CMK (cell line): ENCODE measurements at places on chromosomes 2 and 18.

- DNase-seq, result no peak
Measured at GRCh38 chr2:14127765-14128164, 504.8 kb upstream of the LRATD1 start.

DNA sequence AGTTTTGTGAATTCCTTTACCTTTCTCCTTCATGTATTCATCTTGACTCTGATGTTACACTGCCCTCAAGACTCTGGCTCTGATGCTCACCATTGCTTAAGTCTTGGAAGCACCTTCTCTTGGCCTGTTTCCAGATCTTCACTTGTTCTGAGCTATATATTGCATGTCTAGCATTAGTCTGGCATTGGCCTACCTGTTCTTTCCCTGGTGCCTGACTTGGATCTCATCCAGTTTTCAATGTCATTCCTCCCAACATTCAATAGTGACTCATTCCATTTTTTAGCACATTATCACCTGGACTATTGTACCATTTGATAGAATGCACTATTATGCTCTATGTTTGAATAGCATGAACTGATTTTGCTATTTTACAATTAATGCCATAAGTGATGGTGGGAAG, 127.3 kb upstream of the NYAP2 start:
- DNase-seq, result no peak

DNA sequence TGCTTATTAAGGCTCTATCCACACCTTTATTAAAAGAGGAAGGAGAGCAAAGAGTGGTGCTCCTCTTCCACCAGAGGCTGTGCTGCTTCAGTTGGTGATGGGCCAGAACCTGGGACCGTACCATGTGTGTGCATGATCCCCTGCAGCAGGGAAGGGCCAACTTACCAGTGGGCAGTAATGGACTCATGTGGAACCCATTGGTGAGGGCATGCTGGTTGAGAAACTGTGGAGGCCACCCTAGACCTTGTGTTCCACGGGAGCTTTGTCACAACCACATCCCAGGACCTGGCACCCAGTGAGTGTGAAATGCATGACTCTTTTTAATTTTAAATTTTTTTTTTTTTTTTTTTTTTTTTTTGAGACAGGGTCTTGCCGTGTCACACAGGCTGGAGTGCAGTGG, 5.4 kb downstream of the UBE2F start:
- DNase-seq, result no peak

DNA sequence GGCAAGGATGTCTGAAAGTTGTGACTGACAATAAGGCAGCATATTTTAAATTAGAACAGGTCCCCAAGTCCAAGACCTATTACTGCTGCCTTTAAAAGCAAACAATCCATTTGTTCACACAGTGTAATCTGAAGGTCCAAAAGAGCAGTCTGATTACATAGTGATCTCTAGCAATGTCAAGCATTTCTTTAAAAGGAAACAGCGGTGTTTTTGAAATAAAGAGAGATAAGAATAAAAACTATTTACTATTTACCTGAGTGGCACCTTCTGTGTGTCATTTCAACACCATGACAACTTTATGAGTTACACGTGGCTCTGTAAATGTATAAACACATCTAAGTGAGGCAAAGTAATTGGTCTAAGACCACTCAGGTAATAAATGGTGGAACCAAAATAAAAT, 1009.9 kb upstream of the CNTNAP5 start:
- no peak for DNase-seq
